ENCODE measurements at places on chromosomes 5 and 9.

DNA sequence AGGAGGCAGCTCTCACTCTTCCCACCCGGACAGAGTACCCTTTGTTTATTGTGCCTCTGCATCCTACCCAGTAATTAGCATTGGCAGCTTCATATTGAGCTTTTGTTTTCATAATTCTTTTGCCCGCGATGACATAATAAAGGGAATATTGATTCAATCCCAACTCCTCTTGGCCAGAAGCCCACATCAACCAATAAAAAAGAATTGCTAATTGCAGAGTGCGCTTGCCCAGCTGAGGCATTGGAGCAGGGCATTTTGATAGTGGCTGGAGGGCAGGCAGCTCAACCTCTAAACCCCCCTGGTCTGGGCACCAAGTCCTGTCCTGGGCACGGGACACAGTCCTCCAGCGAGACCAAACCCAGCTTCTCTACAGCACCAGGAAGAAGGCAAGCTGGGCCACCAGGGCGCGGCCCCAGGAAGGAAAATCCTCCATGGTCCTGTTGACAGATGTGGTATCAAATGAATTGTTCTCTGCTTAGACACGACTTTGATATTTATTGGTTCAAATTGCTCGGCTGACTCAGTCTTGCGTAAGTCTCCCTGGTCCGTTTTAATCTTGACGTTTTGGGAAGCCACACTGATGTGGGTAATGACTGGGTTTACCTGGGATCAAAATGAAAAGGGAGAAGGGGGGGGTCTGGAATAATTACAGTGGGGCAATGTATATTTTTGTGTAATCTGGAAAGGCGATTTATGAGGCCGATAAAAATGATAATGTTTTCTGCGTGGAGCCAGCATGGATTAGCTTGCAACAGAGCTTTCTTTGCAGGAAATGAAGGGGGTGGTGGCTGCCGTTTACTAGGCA, 220.7 kb upstream of the MSX2 start:
- DNase-seq: no peak

- no peak for DNase-seq
Measured at GRCh38 chr5:13569090-13569715, 375.3 kb downstream of the DNAH5 start.

DNA sequence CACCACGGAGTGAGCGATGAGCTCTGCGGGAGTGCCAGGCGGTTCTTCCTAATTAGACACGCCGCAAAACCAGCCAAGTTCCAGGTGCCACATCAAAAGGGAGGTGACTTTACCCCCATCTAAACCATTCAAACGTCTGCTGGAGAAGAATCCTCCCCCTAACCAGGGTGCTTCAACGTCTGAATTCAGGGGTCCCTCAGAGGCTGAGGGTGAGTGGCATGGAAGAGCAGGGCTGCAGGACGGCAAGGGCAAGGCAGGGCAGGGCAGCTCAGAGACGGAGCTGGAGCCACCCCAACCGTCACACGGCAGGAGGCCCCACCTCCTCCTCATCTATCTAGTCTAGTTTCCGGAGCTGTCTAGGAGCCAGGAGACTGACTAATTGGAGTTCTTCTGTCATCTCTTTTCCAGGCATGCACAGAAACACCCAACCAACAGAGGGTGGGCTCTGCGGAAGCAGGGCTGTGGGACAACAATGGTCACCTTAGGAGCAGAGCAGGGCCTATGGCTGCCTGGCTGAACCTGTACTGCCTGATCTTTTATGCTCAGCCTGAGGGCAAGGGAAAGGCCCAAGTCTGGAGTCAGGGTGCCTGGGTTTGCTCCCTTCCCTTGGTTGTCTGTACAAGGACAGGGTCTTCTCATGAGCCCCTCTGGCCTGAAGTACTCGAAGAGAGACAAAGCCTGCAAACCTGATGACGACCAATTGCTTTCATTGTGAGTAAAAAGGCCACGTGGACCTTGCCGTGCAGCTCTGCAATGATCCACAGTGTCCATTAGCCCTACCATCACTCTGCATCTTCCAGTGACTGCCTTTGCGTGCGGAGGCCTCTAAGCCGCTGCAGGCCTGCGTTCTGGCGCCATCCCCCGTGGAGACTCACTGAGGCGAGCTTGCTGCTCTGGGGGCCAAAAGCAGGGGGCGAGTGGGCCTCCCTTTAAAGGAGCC, 81.0 kb upstream of the SLC25A51 start:
- no peak for DNase-seq

GRCh38 chr5:30108051-30108450, 1085.4 kb upstream of the CDH6 start:
- no peak for DNase-seq
